ENCODE measurements at places on chromosomes 12 and 14.
A peak's percentile ranks its signal among the peaks of the same experiment; 100 is the strongest.

DNA sequence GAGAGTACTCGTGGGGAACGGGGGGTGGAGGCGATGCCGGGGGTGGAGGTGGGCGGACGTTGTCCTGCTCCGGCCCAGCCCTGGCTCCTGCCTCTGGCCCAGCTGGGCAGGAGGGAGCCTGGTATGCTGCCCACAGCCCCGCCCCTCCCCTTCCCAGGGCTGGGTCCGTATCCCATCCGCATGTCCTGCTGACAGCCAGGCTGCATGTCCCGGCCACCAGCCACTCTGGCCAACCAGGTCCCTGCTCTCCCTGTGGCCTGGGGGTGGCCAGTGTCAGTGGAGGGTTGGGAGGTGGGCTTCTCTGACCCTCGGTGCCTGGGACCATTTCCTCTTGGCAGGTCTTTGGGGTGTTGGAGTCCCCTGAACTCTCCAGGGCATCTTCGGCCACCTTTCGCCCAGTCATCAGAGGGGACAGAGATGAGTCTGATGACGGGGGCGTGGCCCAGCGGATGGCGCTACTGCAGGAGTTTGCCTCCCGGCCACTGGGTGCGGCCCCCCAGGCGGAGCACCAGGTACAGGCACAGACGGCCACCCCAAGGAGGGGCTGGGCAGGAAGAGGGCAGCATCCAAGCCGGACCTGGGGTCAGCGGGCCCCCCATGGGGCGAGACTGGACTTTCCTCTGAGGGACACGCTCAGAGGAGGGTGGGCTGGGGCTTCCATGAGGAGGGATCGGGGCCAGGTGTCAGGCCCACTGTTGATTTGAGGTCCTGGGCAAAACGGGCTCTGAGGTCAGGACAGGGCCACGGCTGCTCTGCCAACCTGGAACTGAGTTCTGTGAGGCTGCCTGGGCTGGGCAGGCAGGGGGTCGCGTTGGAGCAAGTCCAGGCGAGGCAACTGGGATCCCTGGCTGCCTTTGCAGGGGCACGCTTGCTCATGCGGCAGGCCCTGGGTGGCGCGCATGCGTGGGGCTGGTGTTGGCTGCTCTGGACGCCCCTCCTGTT is 20.2 kb downstream of the CEP170B start:
- no peak for DNase-seq

DNA sequence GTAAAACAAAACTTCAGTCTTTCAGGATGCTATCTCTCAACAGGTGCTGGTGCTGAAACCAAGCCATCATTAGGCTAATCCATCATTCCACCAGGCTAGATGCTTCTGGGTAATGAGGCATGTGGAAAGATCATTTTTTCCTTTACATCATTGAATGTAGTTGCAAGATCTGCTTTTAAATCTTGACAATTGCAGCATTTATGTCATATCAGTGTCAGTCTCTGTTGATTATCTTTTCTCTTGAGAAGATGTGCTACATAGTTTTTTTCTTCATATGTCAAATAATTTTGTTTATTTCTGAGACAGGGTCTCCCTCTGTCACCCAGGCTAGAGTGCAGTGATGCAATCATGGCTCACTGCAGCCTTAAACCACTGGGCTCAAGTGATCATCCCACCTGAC is 16.2 kb upstream of the EXD2 start:
- no peak for DNase-seq

- DNase-seq: no peak
These were observed 2.7 kb downstream of the FZD10 start for GRCh38 chr12:130164936-130165335.

GRCh38 chr14:69910871-69911270 is 31.7 kb downstream of the SMOC1 start:
- no peak for DNase-seq

GRCh38 chr12:14066021-14066420 is 84.6 kb upstream of the GRIN2B start:
- no peak for DNase-seq

DNA sequence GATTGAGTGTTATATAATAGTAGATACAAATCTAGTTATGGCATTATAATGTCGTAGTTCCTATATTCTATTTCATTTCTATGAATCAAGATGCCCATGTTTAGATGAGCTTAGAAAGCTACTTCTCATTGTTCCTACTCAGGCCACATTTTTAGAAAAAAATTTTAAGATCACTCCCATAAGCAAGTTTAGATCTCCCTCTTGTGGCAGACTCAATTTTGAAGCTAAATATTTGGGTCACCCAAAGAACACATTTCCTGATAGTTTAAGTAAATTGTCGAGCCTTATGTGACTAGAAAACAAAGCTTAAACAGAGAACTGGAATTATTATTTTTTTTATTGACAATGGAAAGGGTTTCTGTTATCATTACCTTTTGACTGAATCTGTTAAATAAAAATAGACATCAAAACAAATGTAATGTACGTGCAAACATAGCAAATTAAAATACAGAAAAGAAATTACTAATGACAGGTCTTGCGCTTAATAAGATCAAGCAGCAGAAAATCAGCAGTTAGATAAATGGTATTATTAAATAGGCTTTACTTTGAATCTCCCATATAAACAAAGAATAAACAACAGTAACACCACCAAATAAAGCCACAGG is 180.2 kb downstream of the ACSS3 start:
- DNase-seq: no peak

- no peak for DNase-seq
These were observed 331.7 kb downstream of the SOX5 start for GRCh38 chr12:23617749-23618148.

- DNase-seq: no peak
These were observed 18.1 kb upstream of the STON2 start for GRCh38 chr14:81418057-81418790.

- DNase-seq: no peak
These were observed 3.1 kb downstream of the FAM222A start for GRCh38 chr12:109716512-109717389.

GRCh38 chr12:64611341-64612284 is 1.3 kb downstream of the RASSF3 start:
- DNase-seq: peak; percentile 31

- no peak for DNase-seq
These were observed 149.1 kb upstream of the FOXN3 start for GRCh38 chr14:89566180-89566579.

DNA sequence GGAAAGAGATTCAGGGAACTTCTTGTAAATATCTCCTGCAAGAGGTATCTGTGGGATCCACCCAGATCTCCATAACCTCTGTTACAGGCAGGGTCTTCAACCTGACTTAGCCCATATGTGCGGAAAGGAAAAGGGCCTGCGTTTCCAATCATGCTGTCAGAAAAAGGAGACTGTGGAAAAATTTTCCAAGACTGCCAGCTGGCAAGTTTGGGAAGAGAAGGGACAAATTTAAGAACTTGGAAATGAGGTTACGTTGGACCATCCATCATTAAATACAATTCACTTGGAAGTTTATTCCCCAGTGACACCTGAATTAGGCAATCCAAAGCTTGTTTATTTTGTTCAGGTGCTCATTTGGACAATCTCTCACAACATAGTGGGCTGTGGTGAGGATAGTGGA is 13.9 kb downstream of the PTHLH start:
- no peak for DNase-seq

GRCh38 chr14:103091041-103091882 is 3.3 kb upstream of the EXOC3L4 start:
- peak; percentile 48 for DNase-seq

Measured in hematopoietic multipotent progenitor cell (in vitro differentiated cells).